ENCODE measurements at places on chromosomes 1 and 21. TPM values are rescaled to one million over a fixed set of nuclear protein-coding genes. Genes with fewer than 3 reads are reported as not detected.
A peak's percentile ranks its signal among the peaks of the same experiment; 100 is the strongest.

DNA sequence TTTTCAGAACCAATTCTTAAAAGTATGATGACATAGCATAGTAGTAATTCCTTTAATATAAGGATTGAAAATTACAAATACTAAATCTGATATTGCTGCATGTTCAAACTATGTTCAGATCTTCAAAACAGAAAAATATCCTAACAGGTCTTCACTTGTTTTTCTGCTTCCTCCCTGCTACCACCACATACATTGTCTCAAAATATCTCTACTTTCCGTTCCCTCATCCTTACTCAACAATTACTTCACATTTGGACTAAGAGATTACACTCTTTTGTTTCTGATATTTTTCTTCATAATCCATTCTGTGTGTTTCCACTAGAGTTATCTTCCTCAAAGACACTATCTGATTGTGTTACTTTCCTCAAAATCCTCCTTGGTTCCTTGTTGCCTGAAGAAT is 125.1 kb downstream of the NEK7 start:
- no peak for DNase-seq

- no peak for DNase-seq
Measured at GRCh38 chr1:155202198-155202597, 5.5 kb downstream of the THBS3 start.

DNA sequence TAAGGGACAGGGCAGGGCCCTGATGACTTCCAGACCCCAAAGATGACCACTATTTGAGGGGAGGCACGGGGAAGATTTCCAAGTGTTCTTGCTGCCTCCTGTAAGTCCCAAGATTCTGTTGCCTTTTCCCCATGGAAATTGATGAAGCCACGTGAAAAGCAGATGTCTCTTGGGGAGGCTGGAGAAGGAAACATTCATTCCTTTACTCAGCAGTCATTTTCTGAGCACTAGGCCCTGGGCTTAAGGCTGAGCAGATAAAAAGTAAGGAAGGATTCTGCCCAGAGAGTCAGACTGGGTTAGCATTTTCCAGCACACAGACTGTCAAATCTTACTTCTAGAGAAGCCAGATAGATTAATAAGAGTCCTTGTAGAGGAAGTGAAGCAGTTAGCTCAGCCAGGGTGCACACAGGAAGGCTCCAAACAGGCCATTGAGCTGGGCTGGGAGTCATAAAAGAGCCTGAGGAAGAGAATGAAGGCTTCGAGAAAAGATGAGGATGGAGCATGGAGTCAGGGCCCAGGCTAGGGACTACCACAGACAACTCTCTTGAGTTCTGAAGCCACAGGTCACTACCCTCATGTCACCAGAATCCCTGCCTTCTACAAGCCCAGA is 10.1 kb downstream of the EXTL1 start:
- DNase-seq: no peak

- DNase-seq: no peak
Measured at GRCh38 chr1:157133426-157133825, 4.8 kb downstream of the ETV3 start.

DNA sequence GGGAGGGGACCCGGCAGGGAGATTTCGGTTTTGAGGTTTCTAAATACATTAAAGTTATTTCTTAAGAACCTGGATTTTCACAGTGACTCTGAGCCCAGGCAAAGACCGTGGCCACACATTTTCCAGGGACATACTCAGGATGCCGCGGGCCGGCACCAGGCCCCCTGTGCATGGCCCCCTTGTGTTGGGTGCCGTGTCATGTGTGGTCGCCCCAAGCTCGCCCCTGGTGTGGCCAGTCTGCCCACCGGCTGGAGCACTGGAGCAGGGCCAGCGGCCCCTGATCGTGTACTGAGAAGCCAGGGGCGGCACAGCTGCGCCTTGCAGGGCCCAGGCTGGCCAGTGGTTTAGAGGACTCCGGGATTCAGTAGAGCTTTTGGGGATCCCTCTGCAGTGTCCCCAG is 26.6 kb downstream of the ARHGEF16 start:
- DNase-seq: no peak

GRCh38 chr1:203287109-203287893 is 18.0 kb upstream of the BTG2 start:
- DNase-seq: peak; percentile 98

The FCRL5 gene
- 0.06 TPM for polyA plus RNA-seq

The PRR9 gene
- not detected for polyA plus RNA-seq

The HSD3B1 gene
- not detected for polyA plus RNA-seq

The RNU1-2 gene
- not detected for polyA plus RNA-seq

The HTR6 gene
- polyA plus RNA-seq: not detected

The TNFRSF1B gene
- polyA plus RNA-seq: 436 TPM

The VTCN1 gene
- polyA plus RNA-seq: not detected
